ENCODE measurements at places on chromosomes 12 and 14.
A peak's percentile ranks its signal among the peaks of the same experiment; 100 is the strongest.

DNA sequence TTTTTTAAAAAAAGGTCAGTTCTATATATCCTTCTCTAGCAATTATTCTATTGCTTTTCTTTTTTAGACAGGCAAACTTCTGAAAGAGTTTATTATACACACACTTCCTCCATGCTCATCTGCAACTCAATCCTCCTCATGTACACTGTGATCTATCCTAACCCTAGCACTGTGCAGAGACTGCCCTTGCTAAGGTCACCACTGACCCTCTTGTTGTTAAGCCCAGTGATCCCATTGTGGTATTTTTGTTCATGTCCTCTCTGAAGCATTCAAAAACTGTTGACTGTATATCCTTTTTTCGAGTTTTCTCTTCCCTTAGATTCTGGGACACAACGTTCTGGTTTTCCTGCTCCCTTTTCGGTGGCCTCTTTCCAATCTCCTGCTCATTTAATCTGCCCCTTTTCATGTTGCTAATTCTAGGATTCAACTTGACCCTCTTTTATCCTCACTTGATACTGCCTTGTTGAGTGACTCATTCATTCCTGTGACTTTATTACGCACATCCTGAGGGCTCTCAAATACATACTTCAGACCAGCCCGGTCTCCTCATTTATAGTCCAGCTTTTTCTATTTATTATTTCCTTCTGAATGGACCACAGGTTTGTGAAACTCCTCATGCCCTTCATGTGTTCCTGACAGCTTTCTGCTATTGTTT lies 53.9 kb upstream of the PTPRB start:
- no peak for DNase-seq

DNA sequence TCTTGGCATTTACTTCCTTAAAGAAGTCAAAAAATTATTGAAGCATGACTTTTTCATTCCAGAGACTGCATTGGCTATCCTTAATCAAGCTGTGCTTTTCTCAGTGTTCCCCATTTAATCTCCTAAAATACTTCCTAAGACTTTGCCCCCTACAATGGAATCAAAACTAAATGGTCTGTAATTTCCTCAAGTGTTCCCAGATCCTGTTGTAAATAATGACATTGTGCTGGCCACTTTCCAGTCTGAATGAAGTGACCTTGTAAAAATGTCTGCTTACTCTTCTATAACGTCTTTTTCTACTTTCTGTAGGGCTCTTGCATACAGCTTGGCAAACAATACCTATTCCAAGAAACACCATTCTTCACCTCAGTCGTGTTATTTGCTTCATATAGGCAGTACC lies 45.3 kb upstream of the MBIP start:
- no peak for DNase-seq

GRCh38 chr14:29339494-29340172 lies 573.0 kb downstream of the FOXG1 start:
- DNase-seq = no peak

- DNase-seq = no peak
Measured at GRCh38 chr12:123107926-123108681, 42.8 kb downstream of the PITPNM2 start.

DNA sequence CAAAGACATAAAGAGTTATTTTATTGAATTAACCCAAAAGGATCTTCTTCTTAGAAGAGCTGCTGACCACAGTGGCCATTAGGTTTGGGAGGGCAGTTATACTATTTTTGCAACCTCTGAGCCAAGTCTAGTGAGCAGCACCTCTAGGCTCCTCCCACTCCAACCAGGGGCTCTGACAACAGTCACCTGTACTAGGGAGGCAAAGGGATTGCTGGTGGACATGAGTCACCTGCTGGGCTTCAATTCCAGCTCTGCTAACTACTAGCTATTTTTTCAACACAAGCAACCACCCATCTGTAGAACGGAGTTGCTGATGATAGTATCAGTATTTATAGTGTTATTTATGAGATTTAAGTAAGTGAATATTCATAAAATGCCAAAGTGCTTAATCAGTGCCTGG lies 166.0 kb downstream of the KLHL28 start:
- DNase-seq = no peak

- DNase-seq = no peak
Measured at GRCh38 chr14:104110491-104111209, 25.1 kb downstream of the ASPG start.

DNA sequence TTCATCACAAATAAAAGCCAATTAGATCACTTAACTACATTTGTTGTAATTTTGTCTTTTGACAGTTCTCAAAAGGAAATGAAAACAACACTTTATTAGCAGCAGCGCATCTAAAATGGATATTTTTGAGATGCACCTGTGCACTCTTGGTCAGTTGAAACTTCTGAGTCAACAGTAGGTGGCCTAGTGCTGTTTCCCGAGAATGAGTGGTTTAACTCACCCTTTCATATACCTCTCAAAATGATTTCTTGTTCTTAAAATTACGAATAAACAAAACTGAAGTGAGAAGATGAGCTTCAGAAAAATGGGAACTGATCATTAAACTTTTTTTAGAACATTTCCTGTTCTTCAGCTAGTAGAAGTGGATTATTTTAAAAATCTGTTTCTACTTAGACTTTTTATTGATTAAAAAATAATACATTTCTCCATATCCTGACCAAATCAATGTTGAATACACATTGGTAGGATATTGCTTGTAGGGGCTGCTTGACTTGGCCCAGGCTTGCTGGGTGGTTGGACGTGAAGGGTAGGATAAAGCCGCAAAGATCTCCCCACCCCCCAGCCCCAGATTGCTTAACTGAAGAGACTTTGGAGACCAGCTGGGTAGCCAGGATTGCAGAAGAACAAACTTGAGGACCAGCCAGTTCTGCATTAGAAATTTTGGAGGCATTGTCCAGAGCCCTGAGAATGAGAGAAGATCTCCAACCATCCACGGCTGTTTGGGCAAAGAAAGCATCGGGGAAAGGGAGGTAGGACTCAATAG lies 22.3 kb upstream of the STK38L start:
- no peak for DNase-seq

- DNase-seq = no peak
Measured at GRCh38 chr14:47959740-47960139, 284.3 kb upstream of the MDGA2 start.

- no peak for DNase-seq
Measured at GRCh38 chr12:103698752-103699560, 111.9 kb downstream of the STAB2 start.

- no peak for DNase-seq
Measured at GRCh38 chr14:67975470-67975869, 155.9 kb downstream of the RAD51B start.

GRCh38 chr12:25052196-25052913 lies 103.5 kb upstream of the BCAT1 start:
- peak; percentile 81 for DNase-seq

GRCh38 chr12:91951571-91951970 lies 194.1 kb downstream of the BTG1 start:
- no peak for DNase-seq

DNA sequence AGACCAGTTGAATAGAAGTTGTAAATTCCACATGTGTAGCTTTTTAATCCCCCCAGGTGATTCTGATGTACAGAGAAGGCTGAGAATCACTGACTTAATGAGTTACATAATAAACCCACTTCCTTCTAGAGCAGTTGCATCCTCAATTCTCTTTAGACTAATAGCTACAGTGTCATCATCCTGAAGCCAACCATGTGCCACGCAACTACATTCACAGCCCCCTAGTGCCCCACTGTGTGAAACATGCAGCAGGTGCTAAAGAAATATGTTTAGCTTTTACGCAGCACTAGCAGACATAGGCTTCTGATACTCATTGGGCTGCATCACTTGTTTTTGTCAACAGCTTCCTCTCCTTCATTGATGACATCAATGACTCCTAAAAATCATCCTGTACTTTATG lies 1168.3 kb downstream of the BCL11B start:
- peak; percentile 38 for DNase-seq

DNA sequence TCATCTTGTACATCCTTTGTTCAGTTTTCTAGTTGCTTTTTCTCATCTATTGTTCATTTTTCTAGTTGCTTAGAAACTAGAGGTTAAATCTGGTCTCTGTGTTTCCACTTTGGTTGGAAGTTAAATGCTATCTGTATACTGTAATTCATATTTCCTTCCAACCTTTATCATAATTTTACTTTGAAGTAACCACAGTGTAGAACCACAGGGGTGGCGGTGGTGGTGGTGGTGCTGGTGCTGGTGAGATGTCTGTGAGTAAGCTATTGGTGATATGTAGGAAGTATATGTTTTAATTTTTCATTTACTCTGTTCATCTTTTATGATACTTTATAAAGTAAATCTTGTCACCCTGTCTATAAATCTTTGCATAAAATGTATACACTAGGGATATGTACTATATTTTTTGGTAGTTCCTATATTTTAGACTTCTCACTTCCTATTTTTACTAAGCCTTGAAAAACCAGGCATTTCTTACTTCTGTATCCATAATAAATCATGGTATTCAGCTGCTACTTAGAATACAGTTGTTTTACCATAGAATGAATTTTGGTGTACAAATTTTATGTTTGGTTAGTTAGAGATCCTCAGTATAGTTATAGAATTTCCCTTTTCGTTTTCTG lies 31.9 kb downstream of the CCDC91 start:
- peak; percentile 18 for DNase-seq

- DNase-seq = no peak
Measured at GRCh38 chr12:116380108-116380507, 102.6 kb upstream of the MED13L start.

- no peak for DNase-seq
Measured at GRCh38 chr14:59511916-59512575, 27.7 kb downstream of the JKAMP start.

- no peak for DNase-seq
Measured at GRCh38 chr12:85275374-85275773, 4.6 kb upstream of the ALX1 start.

GRCh38 chr12:75751769-75752471 lies 240.5 kb upstream of the KRR1 start:
- no peak for DNase-seq

GRCh38 chr14:21308479-21309237 lies 28.8 kb downstream of the RPGRIP1 start:
- peak; percentile 76 for DNase-seq

GRCh38 chr12:83067981-83068380 lies 381.3 kb downstream of the TMTC2 start:
- no peak for DNase-seq

- no peak for DNase-seq
Measured at GRCh38 chr14:60566101-60566500, 57.2 kb downstream of the SIX6 start.

- no peak for DNase-seq
Measured at GRCh38 chr12:110948041-110948440, 27.7 kb upstream of the MYL2 start.

DNA sequence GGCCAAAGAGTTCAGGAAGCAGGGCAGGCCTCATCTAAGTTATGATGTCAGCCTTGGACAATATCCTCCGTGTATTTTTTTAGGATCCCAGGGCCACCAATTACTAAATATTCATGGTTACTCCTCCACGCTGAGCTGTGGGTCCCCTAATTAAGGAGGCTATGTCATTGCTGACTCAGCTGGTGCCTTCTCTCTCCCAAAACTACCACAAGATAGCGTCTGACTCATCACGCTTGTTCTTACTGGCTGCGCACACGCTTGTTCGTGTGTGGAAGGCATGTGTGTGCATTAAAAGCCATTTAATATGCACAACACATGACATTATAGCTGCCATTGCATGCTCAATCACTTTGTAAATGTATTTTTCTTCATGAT lies 78.3 kb downstream of the GSC start:
- DNase-seq = no peak

GRCh38 chr12:38386205-38386985 lies 69.8 kb downstream of the ALG10B start:
- no peak for DNase-seq

DNA sequence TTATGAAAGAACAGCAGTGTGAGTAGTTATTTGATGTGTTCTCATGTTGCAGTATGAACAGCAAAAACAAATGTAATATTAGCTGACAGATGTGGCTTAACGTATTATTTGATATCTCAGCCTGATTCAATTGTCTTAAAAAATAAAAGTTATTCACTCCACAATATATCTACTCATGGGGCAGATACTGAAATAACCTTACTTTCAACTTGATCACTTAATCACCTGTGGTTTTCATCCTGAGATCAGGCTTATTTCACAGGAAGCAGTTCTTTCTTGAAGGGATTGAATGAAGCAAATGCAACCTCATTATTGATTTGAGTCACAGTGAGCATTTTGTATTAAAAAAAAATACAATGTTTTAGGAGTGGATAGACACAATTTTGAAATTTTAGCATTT lies 90.3 kb downstream of the AKAP6 start:
- no peak for DNase-seq

GRCh38 chr12:93857279-93857938 lies 180.2 kb downstream of the CRADD start:
- no peak for DNase-seq

DNA sequence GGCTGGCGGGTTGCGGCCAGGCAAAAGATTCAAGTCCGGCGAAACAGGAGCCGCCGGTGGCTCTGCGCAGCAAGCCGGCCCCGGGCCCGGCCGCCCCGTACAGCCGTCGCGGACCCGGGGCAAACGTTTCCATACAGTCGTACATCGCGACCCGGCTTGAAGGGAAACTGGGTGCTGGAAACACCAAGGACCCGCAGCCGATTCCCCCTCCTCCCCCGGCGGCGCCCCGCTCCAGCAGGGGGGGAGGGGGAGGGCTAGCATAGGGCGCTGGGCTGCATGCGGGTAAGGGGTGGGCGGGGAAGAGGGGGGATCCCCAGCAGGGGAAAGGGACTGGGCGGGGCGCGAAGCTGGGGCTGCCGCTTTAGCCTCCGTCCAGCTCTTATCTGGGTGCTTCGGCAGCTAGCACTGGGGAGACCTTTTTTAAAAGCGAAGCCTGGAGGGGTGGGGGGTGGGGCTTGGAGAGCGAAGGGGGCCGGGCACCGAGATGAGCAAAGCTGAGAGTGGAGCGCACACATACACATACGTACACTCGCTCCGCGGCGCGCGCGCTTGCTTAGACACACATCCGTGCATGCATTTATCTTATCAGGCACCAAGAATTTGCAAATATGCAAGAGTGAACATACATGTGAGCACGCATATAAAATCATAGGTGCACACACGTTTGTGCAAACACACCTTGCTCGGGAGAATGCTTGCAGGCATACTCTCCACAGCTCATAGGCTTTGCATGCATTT lies 11.9 kb downstream of the RARG start:
- DNase-seq = peak; percentile 85

GRCh38 chr12:94100990-94101737 lies 47.2 kb upstream of the PLXNC1 start:
- DNase-seq = peak; percentile 70

GRCh38 chr12:94545935-94546771 lies 86.5 kb upstream of the CEP83 start:
- DNase-seq = peak; percentile 5

GRCh38 chr14:55107766-55108554 lies 21.1 kb upstream of the LGALS3 start:
- DNase-seq = no peak
